ENCODE measurements at places on chromosomes 4 and X.

GRCh38 chr4:10086506-10087120, 30.0 kb downstream of the WDR1 start:
- no peak for DNase-seq

- DNase-seq, result no peak
Observed at GRCh38 chr4:95877636-95878035, 37.7 kb downstream of the PDHA2 start.

DNA sequence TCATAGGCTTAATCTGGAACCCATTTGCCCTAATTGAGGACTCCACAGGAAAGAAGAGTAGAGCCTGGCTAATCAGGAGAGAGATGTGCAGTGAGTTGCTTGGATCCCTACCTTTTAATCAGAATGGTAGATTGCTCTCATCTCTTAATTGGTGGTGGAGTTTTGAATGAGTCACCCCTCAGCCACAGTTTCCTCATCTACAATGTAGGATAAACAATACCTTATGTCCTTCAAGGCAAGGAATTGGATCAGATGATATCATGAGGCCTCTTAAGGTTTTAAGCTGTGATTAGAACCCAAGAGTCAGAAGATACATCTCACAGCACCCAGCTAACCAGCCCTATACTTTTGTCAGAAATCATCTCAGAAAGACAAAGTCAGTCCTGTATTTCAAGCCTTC, 39.1 kb downstream of the PDGFRA start:
- DNase-seq, result no peak

DNA sequence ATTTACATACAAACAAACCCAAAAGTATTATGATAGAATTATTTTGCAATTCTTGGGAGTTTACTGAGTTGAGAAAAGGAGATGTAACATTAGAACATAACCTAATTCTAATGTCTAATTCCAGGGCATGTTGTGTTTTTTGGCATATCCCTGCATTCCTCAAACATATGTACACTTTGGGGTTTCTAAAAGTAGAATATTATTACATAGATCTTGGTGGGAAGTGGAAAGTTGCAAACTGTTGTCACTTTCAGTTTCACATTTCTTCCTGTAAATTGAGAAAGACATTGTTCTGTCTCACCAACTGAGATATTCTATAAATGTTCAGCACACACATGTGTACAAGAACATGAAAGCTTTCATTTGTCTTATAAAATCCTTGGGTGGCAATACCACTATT, 24.4 kb upstream of the GBA3 start:
- DNase-seq, result no peak

GRCh38 chrX:108366644-108367406, 71.4 kb downstream of the COL4A6 start:
- no peak for DNase-seq

DNA sequence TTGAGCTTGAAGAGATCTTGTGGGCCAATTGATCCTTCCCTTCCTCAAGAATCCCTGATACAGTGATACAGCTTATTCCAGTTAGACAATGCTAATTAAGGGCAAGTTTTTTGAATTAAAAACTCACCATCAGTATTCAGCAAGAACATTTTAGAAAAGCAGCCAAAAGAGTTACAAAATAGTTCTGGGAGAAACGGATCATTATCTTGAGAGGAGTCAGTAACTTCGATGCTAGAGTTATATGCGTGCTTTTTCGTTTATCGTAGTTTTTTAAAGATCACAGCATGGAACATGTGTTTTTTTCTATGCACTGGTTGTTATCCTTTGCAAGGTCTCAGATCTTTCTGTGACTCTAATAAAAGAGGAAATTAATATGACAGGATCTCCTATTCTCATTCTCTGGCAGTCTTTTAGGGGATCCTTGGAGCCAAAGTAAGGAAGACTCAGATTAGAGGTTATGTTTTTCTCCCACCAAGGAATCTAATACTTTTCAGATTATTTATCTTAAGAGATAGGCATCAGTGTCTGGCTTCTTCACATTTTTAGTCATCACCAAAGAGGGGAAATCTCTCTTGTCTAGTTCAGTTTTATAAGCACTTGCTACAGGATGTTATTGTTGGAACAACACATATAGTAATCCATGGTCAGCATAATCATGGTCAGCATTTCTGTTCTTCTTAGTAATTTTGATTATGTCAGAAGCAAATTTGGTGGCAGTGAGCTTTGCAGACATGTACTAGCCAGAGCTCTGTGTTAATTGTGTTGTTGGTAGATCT, 109.7 kb downstream of the PDLIM5 start:
- DNase-seq, result no peak

- no peak for DNase-seq
Observed at GRCh38 chrX:151004085-151004484, 20.9 kb downstream of the HMGB3 start.

- DNase-seq, result no peak
Observed at GRCh38 chrX:145506214-145506613, 258.9 kb downstream of the SPANXN1 start.

DNA sequence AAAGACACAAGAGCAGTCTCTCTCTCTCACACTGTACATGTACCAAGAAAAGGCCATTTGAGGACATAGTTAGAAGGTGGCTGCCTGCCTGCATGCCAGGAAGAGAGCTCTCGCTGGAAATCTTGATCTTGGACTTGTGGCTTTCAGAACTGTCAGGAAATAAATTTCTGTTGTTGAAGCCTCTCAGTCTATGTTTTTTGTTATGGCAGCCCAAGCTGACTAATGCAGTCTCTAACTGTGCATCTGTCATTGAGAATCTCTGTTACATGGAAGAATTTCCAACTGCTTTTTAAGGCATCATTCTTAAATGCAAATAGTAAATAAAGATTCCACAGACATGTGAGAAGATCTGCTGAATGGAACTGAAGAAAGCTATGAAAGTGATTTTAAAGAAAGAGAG, 198.3 kb downstream of the PCDH10 start:
- no peak for DNase-seq

DNA sequence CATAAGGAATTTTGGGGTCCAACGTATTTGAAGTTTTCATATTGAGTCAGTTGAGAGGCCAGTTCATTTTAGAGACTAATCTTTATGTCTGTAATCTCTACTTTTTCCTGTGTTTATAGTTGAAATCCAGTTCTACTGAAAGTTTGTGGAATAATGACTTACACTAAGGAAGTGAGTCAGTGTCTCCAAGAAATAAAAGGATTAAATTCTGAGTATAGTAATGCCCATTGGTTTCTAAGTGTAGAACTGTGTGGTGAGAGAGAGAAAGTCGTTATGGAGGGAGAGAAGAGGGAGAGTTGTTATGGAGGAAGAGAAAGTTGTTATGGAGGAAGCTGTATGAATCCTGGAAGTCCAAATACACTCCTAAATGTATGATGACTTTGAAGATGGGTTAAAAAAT, 264.6 kb upstream of the HAND2 start:
- no peak for DNase-seq

GRCh38 chr4:45030059-45030458, 303.7 kb upstream of the GNPDA2 start:
- DNase-seq, result no peak

DNA sequence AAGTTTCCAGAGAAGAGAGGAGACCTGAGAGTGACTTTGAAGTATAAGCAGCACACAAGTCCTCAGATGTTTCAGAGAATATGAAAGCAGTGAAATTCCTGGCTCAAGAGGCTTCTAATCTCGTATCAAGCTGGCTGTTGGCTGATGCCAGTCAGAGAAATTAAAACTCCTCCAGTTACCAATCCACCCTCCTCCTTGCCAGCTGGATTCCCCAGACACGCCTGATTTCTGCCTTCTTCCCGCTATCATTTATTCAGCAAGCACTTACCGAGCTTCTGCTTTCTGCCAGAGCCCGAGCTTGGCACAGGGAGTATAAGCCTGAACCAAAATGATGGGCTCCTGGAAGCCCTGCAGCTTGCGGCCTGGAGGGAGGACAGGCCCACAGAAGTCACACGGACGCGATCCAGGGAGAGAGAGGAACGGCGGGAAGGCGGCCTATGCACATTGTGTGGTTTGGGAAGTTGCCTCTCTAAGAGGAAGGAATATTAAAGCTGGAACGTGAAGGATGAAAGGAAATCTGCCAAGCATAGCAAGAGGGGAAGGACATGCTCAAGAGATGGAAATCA, 102.4 kb upstream of the TBL1X start:
- no peak for DNase-seq

DNA sequence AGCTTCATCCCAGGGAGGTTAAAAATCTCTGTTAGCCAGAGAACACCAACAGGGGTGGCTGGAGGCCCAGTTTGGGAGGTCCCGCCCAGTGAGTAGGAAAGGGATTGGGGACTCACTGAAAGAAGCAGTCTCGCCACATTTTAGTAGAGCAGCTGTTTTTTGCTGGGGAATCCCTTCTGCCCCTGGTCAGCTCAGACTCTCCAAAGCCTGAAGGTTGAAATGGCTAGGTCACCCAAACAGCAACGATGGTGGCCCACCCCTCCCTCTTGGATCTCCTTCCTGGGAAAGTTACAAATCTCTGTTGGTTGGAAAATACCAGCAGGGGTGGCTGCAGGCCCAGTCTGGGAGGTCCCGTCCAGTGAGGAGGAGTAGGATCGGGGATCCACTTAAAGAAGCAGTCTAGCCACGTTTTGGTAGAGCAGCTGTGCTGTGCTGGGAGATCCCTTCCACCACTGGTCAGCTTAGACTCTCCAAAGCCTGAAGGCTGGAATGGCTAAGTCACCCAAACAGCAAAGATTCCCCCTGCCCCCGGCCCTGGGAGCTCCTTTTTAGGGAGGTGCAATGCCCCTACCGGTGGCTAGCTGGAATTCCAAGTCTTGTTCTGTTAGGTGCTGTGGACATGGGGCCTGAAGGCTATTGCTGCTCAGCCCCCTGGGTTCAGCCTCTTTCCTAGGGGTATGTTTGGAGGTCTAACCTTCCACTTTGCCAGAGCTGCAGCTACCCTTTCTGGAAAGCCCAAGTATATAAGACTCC, 40.0 kb upstream of the TEX13A start:
- DNase-seq, result no peak

DNA sequence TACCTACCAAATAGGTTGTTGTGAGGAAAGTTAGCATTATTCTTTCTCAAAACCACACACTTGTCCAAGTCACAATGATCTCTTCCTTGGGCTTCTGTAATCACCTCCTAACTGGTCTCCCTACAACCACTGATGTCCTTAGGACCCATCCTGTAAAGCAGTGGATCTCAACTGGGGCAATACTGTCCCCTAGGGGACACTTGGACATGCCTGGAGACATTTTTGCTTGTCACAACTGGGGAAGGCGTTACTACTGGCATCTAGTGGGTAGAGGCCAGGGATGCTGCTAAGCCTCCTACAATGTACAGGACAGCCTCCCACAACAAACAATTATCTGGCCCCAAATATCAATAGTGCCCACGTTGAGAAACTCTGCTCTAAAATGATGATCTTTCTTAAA, 118.7 kb upstream of the AP1S2 start:
- no peak for DNase-seq

GRCh38 chrX:47313056-47313455, 57.3 kb upstream of the ZNF157 start:
- no peak for DNase-seq

DNA sequence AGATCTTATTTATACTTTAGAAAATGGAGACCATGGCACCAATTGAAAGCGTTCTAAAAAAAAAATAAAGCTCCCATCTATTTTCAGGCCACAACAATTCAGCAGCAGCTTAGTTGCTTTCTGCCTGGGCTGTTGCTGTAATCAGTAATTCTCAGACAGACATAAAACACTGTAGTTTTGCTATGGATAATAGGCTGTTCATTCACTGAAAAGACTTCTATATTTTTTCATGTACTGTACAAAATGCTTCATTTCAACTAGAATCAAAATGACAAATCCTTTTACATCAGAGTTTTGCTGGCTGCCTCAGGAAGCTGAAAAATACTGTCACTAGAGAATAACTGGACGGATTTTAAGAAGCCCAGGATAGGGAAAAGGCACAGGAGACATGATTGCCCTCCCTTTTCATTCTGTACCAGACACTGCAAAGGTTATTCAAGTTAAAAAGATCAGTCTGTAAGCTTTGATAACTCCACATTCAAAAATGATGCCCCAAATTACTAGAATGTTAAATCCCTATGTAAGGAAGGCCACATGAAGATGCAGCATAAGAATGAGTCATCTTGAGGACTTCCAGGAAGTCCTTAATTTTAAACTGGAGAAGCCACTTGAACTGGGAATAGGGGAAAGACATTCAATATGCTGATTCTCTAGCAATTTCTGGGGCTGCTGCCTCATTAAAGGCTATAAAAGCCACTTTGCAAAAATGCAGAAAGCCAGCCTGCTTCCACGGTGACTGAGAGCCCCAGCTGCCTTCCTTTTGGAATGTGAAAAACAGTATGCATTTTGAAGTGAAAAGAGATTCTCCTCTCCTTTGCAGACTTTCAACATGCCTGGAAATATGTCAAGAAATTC, 403.2 kb upstream of the RASGEF1B start:
- no peak for DNase-seq

- DNase-seq, result no peak
Observed at GRCh38 chr4:114389070-114389685, 209.4 kb upstream of the UGT8 start.

- no peak for DNase-seq
Observed at GRCh38 chr4:7979652-7979968, 39.9 kb upstream of the AFAP1 start.

- DNase-seq, result no peak
Observed at GRCh38 chr4:73901031-73901430, 31.8 kb downstream of the CXCL1 start.

DNA sequence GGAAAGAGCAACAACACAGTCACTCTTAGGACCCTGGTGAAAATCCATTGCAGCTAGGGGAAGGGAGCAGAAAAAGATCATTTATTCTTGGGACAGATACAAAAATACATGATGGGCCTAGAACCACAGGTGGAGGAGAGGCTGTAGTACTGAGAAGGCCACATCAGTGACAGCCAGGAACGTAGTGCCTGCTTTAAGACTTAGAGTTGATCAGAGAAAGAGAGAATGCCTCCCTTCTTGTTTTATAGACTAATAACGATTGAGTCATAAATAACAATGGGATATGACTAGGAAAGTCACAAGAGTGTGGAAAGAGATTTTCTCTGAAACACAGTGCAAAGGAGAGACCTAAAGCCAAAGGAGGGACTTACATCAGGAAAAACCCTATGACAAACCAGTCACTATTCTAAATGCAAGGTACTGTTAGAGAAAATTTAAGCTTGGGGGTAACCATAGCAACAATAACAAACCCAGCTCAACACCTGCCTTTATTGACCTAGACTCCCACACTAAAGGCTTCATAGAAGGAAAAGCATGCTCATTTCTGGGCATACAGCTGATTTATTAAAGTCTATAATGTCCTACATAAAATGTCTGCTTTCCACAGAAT, 1015.0 kb upstream of the GRID2 start:
- no peak for DNase-seq

- DNase-seq, result no peak
Observed at GRCh38 chr4:146975527-146975926, 29.9 kb upstream of the TTC29 start.

Measured in stimulated activated CD4-positive, alpha-beta T cell treated with anti-CD3 and anti-CD28 coated beads, Interleukin-15, amount 100 ng/mL, for 48 hours (primary cell).